ENCODE measurements at places on chromosomes 4 and X. TPM values are rescaled to one million over a fixed set of nuclear protein-coding genes. Genes with fewer than 3 reads are reported as not detected.

- DNase-seq, result no peak
These were observed 351.4 kb upstream of the SMIM31 start for GRCh38 chr4:164402554-164402953.

DNA sequence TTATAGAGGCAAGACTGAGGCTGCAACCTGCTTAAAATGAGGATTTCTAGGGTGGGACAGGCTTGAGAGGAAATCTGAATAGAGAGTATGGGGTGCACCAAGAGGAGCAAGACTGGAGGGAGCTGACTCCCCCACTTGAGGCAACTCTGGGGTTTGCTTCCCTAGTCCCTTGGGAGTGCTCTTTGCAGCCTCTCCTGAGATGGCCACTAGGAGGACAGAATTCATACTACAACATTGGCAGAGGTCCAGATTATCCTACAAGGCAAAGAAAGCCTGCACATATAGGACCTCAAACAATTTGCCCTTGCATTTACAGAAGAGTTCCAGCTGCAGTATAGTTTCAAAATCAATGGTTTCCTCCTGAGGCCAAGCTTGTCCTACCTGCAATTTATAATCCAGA is 830.9 kb downstream of the TECRL start:
- no peak for DNase-seq

GRCh38 chrX:16882169-16882568 is 12.0 kb upstream of the RBBP7 start:
- peak; percentile 68 for DNase-seq

DNA sequence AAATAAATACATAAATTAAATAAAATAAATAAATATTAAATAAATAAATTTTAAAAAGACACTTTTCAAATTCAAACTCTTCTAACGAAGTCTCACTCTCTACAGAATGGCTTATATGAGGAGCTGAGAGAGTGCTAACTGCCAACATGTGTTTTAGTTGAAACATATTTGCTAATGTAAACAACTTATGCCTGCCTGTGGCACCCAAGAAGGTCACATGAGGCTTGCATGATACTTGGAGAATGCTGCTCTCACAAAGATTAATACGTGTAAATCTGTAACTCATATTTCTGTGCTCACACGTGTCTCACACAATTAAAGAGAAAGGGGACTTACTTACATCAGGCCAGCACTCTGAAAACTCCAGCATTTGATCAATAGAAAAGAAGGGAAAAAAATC is 43.2 kb upstream of the PITX2 start:
- DNase-seq, result peak; percentile 6

DNA sequence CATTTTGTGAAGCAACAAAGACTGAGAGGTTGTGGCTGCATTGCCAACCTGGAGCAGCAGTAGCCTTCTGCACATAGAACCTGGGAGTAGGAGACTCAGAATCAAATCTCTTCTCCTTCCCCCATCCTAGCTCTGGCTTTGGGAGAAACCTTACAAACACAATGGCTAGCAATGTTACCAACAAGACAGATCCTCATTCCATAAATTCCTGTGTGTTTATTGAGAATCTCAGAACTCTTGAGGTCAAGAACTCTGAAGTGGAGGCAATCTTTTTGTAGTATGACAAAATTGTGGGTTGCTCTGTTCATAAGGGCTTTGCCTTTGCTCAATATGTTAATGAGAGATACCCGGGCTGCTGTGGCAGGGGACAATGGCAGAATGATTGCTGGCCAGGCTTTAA is 406.7 kb upstream of the SPANXN1 start:
- DNase-seq, result no peak

GRCh38 chr4:98744372-98745150 is 86.2 kb upstream of the TSPAN5 start:
- no peak for DNase-seq

- no peak for DNase-seq
These were observed 237.9 kb downstream of the MAML3 start for GRCh38 chr4:139916041-139916440.

DNA sequence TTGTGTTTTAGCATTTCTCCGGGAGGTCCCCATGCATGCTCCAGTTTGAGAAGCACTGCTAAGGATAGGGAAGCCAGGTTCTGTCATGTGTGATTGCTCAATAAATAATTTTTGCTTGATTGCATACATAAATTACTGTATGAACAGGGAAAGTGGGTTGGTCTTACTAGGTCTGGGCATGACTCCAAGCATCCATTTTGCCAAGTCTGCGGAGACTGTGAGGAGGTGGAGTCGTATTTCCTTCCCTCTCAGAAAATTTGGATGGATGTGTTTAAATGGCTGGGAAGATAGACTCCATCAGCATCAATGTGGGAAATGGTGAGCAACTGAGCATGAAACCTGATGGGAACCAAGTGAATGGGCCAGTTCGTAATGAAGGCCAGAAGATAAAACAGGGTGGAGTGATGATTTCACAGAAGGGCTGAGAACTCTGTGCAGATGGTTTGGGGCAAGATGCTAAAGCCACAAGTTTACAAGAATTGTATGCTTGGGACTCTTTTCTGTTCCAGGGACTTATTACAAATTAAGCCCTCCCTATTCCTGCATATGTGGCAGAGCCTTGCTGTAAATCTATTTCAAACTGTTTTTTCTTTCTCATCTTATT is 84.1 kb downstream of the NHS start:
- peak; percentile 77 for DNase-seq

GRCh38 chr4:144954230-144954629 is 143.8 kb downstream of the ANAPC10 start:
- DNase-seq, result no peak

GRCh38 chr4:723751-724530 is 18.3 kb downstream of the PCGF3 start:
- no peak for DNase-seq

- DNase-seq, result peak; percentile 13
These were observed 48.3 kb downstream of the STBD1 start for GRCh38 chr4:76354517-76355473.

DNA sequence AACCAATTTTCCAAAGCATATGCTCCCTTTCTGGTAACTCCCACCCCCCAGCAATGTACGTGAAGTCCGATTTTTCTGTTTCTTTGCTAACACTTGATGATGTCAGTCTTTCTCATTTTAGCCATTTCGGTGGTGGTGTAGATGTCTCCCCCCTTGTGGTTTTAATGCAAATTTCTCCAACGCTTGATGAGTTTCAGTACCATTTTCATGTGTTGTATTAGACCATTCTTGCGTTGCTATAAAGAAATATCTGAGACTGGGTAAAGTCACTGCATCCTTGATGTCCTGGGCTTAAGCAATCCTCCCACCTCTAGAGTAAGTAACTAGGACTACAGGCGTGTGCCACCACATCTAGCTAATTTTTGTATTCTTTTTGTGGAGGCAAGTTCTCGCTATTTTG is 148.4 kb upstream of the VCX3A start:
- DNase-seq, result no peak

DNA sequence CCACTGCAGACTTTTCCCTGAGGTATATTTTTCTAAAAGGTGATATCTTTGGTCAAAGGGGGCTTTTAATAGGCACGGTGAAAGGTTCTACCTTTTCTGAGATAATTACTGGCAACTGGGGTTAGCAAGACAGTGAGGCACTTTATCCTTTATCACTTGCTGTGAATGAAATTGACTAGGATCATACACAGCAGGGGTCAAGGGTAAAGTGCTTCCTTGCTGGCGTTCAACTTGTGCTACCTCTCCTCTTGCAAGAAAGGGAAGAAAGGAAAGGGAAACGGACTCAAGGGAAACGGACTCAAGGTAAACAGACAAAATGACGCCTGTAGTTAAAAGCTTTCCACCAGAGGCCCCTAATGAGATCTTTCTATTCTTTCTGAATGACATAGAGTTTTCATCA is 78.6 kb upstream of the RAPGEF2 start:
- no peak for DNase-seq

GRCh38 chr4:81792521-81792920 is 320.8 kb upstream of the RASGEF1B start:
- DNase-seq, result no peak

- no peak for DNase-seq
These were observed 32.6 kb downstream of the DOCK11 start for GRCh38 chrX:118528071-118528737.

DNA sequence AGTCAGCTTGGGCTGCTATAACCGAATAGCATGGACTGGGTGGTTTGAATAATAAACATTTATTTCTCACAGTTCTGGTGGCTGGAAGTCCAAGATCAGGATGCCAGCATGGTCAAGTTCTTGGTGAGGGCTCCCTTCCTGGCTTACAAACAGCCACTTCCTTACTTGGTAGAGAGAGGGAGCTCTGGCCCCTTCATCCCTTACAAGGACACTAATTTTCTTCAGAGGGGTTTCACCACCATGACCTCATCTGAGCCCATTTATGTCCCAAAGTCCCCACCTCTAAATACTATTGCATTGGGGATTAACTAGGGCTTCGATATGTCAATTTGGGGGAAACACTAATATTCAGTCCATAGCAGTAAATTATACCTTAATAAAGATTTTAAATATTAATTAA is 61.8 kb downstream of the CLNK start:
- peak; percentile 9 for DNase-seq

DNA sequence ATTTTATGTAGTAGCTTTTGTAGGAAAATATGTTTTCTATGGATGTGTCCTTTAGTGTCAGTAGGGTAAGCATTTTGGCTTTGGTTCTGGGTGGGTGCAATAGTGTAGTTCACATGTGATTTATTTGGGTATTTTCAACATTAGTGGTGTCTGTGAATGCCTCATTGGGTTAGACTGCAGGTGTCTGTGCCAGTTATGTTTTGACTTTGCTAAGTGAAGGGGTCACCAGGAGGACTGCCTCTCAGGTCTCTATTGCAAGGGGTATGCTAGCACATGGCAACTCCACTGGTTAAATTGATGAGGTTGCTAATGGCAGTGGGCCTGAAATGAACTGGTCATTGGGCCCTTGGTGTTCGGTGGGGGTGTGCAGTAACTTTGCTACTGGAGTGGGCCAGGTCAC is 467.1 kb downstream of the NAF1 start:
- DNase-seq, result no peak

GRCh38 chr4:147768113-147768512 is 36.2 kb downstream of the ARHGAP10 start:
- DNase-seq, result no peak

DNA sequence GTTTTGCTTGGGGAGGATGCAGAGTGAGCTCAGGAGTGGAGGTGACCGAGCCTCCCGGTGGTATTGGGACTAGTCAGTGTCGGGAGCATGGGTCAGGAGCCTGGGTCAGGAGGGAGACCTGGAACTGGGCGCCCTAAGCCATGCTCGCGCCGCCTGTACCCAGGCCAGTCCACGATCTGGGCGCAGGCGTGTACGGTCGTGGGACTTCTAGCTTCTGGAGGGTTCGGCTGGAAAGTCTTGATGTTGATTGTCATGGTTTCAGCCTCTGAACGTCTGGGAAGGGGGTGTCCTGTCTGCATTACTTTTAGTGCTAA is 244 bp downstream of the EIF2S3 start:
- DNase-seq, result no peak

- no peak for DNase-seq
These were observed 128.4 kb downstream of the PPP3CA start for GRCh38 chr4:101218894-101219293.

Gene FAM241A
- total RNA-seq, result 8.4 TPM

Gene MCUB
- total RNA-seq, result 0.89 TPM

Gene NDUFB11
- total RNA-seq, result 218 TPM

Gene H2BW2
- total RNA-seq, result not detected

Gene REELD1
- total RNA-seq, result not detected

Gene JCHAIN
- total RNA-seq, result 25.0 TPM

Gene ARHGEF6
- 1.7 TPM for total RNA-seq

Gene ARSJ
- 8.5 TPM for total RNA-seq

Gene SPIN2A
- 0.87 TPM for total RNA-seq

Gene PAGE4
- total RNA-seq, result not detected

Gene SULT1B1
- total RNA-seq, result 58.9 TPM

Gene TMEM271
- total RNA-seq, result not detected

Gene SUPT20HL2
- not detected for total RNA-seq

Gene ZBED1
- total RNA-seq, result 35.8 TPM

Gene MAD2L1
- total RNA-seq, result 0.87 TPM

Gene SMR3B
- total RNA-seq, result not detected

Gene NXF2B
- total RNA-seq, result not detected

Gene WNK3
- total RNA-seq, result 4.0 TPM

All from stomach (tissue), 19 donors.